ENCODE measurements at places on chromosomes 13 and 19. TPM values are rescaled to one million over a fixed set of nuclear protein-coding genes. Genes with fewer than 3 reads are reported as not detected.
A peak's percentile ranks its signal among the peaks of the same experiment; 100 is the strongest.

TMC4 gene
- total RNA-seq: 45.9 TPM

ITM2B gene
- total RNA-seq: 202 TPM

KASH5 gene
- 0.56 TPM for total RNA-seq

EBI3 gene
- total RNA-seq: 0.81 TPM

PGLYRP2 gene
- not detected for total RNA-seq

PDE4C gene
- total RNA-seq: 0.36 TPM

LILRA1 gene
- total RNA-seq: not detected

TMPRSS9 gene
- total RNA-seq: 0.66 TPM

HSD17B14 gene
- total RNA-seq: 27.8 TPM

PLVAP gene
- total RNA-seq: not detected

ZNF442 gene
- 1.9 TPM for total RNA-seq

ERICH6B gene
- not detected for total RNA-seq

C1QTNF9 gene
- total RNA-seq: not detected

KLK12 gene
- total RNA-seq: not detected

GRCh38 chr19:5142725-5143097 is 173.8 kb downstream of the KDM4B start:
- no peak for DNase-seq

- DNase-seq: no peak
These were observed 40.8 kb downstream of the BRD4 start for GRCh38 chr19:15291548-15292021.

- DNase-seq: no peak
These were observed 939.2 kb upstream of the ATXN8OS start for GRCh38 chr13:69168436-69168835.

DNA sequence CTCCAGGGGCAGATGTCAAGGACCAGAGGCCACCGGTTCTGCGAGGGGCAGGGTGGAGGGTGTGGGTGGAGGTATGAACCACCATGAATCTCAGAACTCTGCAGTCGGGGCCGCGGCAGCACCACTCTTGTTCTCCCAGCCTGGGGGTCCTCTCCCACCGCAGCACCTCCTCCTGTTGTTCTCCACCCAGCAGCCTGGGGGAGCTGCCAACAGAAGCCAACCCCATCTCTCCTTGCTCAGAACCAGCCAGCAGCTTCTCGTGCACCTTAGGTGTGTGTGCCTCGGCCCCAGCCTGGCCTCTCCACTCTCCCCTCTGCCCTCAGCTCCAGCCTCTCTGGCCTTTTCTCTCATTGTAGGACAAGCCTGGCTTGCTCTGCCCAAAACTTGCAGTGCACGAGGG is 31.9 kb upstream of the CCNE1 start:
- DNase-seq: no peak

GRCh38 chr13:70080012-70080411 is 27.6 kb upstream of the ATXN8OS start:
- DNase-seq: no peak

DNA sequence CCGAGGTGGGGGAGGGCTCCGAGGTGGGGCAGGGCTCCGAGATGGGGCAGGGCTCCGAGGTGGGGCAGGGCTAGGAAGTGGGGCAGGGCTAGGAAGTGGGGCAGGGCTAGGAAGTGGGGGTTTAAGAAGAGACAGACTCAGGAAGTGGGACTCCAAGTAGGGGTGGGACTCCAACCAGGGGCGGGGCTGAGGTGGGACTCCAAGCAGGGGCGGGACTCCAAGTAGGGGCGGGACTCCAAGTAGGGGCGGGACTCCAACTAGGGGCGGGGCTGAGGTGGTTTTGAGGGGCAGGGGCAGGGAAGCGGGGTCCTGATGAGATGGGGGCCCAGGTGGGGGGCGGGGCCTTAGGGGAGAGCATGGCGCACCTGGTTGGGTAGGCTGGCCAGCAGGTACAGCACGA is 13.6 kb downstream of the CFD start:
- DNase-seq: no peak

GRCh38 chr13:36712770-36713169 is 39.0 kb downstream of the SERTM1 start:
- DNase-seq: no peak

GRCh38 chr19:49801966-49802661 is 11.0 kb downstream of the FUZ start:
- DNase-seq: peak; percentile 62

- DNase-seq: no peak
These were observed 1495.0 kb upstream of the PCDH20 start for GRCh38 chr13:62910541-62911060.

- no peak for DNase-seq
These were observed 80.9 kb upstream of the DOCK9 start for GRCh38 chr13:99058527-99059495.

DNA sequence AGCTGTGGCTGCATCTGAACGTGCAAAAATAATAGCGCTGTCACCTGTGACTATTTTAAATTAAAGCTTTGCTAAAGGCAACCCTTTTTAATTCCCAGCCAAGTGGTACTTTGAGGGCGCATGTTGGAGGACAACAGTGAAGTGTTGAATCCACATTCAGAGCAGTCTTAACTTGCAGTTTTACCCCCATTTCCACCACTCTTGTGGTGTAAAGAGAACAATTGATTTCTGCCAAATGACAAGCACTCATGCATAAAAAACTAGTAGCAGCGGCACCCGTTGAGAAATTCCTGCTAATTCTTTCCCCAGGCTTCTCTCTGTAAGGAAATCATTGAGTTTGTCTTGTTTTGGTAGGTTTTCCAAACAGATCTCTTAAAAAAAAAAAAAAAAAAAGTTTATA is 1033.3 kb downstream of the EFNB2 start:
- DNase-seq: no peak

DNA sequence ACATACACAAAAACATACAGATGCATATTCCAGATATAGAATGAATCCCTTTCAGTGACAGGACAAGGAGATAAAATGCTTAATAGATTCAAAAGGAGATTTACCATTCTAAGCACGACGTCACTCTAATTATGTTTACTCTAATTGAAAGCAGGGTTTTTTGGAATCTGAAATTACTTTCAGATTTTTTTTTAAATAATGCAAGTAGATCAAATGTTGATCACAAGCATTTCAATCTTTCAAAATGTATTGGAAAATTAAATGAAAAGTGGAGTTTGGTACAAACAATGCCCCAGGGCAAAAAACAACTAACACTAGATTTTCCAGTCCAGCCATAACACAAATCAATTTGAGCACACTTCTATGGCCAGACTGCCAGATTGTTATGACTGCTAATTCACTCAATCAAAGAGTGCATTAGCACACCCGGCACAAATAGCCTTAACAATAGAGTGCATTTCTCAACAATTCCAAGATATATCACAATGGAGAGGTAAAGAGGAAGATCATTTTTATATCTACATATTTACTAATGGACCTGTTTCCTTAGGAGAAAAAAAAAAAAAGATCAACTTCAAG is 4.3 kb upstream of the DACH1 start:
- no peak for DNase-seq

DNA sequence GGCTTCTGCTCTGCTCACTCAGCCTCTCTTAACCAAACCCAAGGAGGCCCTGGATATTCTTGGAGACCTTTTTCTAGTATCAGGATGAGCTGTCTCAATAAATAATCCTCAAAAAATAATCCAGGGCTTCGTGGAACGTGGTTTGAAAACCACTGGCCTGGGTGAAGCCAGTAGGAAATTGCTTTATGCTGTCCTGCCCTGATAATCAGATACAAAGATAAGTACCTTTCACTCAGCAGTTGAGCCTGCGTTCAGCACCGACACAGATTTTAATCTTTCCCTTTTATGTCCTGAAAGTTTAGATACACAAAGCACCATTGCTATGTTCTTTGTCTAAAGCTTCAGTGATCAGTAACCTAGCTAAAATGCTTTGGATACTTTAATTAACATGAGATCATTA is 460.0 kb downstream of the RFC3 start:
- no peak for DNase-seq

GRCh38 chr13:34578471-34578870 is 363.6 kb upstream of the NBEA start:
- no peak for DNase-seq

DNA sequence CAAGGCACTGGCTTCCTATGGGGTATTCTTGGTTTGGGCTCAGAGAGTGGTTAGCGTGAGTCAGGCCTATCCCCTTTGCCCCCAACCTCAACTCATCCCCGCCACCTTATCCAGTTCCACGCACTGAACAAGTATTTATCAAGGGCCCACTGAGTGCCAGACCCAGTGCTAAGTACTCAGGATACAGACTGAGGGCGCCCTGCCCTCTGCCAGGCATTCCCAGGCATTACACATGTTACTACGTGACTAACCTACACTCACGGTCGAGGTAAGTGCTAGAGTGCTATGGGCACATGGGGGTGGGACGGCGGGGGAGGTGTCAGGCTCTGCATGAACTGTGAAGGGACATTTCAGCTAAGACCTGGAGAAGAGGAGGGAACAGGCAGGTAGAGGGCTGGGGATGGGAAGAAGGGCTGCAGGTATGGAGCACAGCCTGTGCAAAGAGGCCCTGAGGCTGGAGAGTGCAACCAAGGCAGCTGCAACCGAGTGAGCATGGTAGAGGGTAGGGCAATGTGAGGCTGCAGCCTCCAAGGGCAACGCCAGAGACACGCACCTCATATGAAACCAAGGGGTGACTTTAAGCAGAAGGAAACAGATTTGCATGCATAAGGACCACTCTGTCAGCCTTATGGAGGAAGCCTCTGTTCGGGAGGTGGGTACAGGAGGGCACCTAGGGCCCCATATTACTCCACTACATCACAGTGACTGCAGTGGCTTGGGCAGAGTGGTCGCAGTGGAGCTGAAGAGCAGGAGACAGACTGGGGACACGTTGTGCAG is 22.5 kb downstream of the DHRS12 start:
- DNase-seq: no peak

GRCh38 chr19:56933014-56933705 is 92.6 kb upstream of the PEG3 start:
- no peak for DNase-seq

DNA sequence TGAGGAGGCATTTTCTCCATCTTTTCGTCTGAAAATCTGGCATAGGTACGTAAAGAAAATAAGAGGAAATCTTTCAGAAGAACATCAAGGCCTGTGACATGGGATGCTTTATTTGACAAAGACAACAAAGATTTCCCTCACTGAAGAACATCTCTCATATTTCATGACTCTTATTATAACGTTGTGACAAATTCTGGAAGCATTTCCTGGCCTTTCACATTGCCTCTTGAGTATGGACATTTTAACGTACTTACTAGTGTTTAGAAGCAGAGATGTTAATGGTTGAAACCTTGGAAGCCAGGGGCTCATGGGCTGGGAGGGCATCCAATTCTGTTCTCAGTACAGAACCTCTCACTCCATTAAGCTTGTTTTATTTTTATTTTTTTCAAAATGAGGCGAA is 210.8 kb downstream of the DCT start:
- DNase-seq: no peak

GRCh38 chr13:113625965-113626721 is 31.9 kb downstream of the ATP4B start:
- DNase-seq: no peak

DNA sequence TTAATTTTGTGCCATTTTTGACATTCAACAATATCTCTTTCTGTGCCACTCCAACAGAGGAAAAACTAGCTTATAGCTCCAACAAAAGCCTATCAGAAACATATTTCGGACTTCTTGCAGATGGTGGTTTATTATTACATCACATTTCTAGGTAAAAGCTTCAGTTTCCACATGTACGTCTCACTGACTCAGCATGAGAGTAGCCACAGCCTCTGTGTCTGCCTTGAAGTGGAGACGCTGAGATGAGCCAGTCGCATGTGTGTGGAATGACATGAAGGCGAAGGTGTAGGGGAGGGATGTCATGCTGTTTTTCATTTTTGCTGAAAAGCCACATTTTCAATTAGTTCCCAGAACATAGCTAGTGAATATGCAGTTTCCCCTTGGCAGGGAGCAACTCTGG is 598.6 kb downstream of the EFNB2 start:
- no peak for DNase-seq

DNA sequence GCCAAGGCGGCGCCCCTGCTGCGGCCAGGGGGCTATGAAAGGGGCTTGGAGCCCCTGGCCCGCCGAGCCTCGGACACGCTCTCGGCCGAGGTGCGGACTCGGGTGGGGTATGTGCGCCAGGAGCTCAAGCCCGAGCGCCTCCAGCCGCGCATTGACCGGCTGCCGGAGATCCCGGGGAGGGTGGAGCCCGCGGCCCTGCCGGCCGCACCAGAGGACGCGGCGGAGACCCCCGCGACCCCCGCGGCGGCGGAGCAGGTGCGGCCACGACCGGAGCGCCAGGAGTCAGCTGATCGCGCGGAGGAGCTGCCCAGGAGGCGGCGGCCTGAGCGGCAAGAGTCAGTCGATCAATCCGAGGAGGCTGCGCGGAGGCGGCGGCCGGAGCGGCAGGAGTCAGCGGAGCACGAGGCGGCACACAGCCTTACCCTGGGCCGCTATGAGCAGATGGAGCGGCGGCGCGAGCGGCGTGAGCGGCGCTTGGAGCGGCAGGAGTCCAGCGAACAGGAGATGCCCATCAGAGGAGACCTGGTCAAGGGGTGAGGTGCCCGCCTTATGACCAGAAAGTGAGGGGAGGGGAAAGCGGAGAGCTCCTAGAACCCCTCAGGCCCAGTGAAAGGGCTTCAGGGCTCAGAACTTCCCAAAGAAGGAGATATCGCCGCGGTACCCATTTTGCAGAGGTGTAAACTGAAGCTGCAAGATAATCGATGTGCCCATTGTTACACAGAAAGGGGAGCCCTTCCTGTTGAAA is 8.8 kb upstream of the SHKBP1 start:
- DNase-seq: no peak

GRCh38 chr13:51761643-51762350 is 42.2 kb downstream of the DHRS12 start:
- no peak for DNase-seq
